ENCODE measurements at places on chromosomes 12 and 14.
A peak's percentile ranks its signal among the peaks of the same experiment; 100 is the strongest.

GRCh38 chr12:115975411-115975810 is 302.1 kb downstream of the MED13L start:
- no peak for DNase-seq

GRCh38 chr14:72549854-72550253 is 344.0 kb downstream of the DPF3 start:
- DNase-seq: no peak

DNA sequence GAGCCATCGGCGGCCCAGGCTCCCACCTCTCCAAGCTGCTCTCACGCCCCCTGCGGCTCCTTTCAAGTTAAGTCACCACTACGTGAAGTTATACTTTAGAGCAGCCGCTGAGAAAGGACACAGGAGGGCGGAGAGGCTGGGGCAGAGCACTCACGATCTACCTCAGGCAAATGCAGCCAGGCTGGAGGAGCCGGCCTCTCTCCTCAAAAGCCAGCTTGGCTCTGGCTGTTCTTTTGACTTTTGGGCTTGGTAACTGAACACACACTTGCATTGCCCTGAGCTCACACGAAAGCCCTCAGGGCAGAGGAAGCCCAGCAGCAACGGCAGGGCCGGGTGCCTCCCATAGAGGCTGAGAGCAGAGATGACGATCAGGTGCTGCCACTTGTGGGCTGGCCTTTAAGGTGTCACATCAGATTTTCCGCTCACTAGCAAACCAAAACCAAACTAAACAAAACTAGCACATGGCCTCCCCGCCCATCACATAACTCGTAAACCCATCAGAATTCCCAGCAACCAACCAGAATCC is 75.2 kb downstream of the PITPNM2 start:
- DNase-seq: no peak

DNA sequence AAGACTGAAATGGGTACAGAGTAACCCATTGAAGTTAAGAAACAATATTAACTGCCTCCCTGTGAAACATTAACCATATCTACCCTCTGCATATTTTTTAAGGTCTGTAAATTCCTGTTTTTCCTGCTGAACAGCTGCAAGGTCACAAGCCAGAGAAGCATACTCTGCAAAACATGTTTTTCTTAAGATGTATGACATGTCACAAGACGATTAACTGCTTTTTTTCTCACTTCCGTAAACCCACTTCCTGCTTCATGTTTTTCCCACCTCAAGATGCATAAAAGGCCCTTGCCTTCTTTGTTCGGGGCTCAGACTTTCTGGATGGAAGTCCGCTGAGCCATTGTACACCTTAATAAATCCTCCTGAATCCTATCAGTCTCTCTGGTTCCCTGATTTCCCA is 504.7 kb upstream of the MIS18BP1 start:
- DNase-seq: no peak

GRCh38 chr12:81022531-81022930 is 55.3 kb upstream of the ACSS3 start:
- DNase-seq: no peak

- DNase-seq: no peak
Observed at GRCh38 chr14:36585100-36585499, 2.7 kb upstream of the NKX2-8 start.

GRCh38 chr14:101025131-101025530 is 121.6 kb upstream of the RTL1 start:
- no peak for DNase-seq

DNA sequence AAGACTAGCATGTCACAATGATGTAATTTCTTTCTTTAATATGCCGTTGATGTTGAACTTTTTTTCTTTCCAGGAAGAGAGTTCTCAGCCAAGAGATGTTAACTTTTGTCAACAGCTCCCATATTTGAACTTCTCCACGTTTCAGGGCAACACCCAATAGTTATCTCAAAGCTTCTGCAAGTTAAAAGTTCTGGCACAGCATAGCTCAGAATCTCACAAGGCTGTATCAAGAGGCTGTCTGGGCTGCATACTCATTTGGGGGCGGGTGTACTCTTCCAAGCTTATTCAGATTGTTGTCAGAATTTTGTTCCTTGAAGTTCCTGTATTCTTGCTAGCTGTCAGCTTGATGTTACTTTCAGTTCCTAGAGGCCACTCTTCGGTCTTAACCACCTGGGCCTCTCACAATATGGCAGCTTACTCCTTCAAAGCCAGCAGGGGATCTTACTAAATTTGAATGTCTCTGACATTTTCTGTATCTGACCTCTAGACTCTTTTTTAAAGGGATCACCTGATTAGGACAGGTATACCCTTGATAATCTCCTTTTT is 38.9 kb downstream of the KCNC2 start:
- no peak for DNase-seq

- no peak for DNase-seq
Observed at GRCh38 chr12:32542428-32543229, 136.5 kb upstream of the DNM1L start.

DNA sequence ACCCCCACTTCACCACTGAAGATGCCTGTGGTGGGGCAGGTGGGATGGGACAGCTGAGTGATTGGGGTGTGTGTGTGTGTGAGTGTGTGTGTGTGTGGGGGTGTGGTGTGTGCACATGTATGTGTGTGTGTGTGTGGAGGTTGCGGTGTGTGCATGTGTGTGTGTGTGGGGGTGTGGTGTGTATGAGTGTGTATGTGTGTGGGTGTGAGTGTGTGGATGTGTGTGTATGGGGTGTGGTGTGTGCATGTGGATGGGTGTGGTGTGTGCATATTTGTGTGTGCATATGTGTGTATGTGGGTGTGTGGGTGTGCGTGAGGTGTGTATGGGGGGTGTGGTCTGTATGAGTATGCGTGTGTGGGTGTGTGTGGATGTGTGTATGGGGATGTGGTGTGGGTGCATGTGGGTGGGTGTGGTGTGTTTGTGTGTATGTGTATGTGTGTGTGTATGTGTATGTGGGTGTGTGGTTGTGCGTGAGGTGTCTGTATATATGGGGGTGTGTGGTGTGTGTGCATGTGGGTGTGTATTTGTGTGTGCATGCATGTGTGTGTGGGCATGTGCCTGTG is 61.6 kb downstream of the PLEKHG3 start:
- no peak for DNase-seq

DNA sequence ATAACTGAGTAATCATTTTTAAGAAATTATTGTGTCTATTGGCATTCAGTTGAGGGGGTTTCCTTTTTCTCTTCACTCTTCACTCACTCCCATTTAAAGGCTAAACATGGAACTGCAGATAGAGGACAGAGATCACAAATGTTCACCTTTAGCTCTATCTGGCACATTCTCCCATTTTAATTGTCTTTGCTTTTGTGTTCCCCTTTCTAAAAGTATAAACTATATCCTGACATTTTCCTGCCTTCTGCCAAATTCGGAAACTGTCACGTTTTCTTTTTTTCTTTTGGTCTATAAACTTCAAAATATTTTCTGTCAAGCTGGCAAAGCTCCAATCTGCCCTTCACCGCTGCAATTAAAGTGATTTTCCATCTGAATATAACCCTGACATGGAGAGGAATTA is 219.8 kb upstream of the CDKN3 start:
- DNase-seq: no peak

GRCh38 chr12:132836795-132837331 is 8.2 kb upstream of the GOLGA3 start:
- DNase-seq: no peak

GRCh38 chr14:33480071-33480886 is 470.6 kb downstream of the EGLN3 start:
- DNase-seq: no peak

GRCh38 chr14:21070083-21070609 is at the start of gene ARHGEF40:
TSS of gene ARHGEF40 (plus strand) at chr14:21070304. CDS start at chr14:21070397, 93 bp downstream.
- DNase-seq: peak; percentile 34

DNA sequence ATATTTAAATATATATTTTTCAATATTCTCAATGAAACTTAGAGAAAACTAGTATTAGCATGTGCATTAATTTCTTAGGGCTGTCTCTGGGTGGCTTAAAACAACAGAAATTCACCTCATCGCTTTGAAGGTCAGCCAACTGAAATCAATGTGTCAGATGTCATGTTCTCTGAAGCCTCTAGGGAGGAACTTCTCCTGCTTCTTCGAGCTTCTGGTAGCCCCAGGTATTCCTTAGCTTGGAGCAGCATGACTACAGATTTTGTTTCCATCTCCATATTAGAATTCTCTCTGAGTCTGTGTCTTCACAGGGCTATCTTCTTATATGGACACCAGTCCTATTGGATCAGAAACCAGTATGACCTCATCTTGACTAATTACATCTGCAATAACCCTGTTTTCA is 221.5 kb downstream of the PDZRN4 start:
- DNase-seq: no peak

DNA sequence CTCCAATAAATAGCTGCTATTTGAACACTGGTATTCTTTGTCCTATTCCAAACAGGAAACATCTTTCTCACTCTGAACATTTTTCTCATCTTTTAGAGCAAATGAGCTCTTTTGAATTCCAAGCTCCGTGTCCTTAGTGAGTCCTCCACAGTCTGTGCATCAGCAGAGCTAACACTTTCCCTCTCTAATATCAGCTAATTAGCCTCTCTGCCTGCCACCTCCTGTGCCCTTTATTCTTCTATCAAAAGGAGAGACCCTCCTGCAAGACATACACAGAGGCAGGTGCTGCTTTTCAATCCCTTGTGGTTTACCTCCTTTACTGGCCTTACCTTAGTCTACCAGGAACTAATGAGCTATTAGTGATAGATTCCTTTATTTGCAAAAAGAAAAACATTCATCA is 178.5 kb downstream of the SLC35F4 start:
- DNase-seq: no peak

Measured in H54 (cell line).